ENCODE measurements at places on chromosomes 1 and 21.

DNA sequence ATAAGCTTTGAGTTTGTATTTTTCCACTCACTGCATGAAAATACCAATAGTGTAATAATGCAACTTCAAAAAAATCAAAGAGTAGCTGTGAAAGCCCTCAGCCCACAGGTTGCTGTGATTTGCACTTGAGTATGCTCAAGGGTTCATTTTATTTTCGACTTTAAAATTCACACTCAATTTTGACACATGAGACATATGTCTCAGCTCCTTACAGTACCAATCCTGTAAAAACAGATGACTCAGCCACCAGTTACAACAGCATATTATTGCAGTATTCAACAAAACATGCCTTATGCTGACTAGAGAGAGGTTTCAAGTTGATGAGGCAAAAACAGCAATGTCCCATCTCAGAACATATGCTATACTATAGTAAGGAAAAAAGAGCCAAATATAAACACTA is 66.1 kb downstream of the CYYR1 start:
- DNase-seq = peak; percentile 16

- no peak for DNase-seq
These were observed 87.9 kb downstream of the CDC14A start for GRCh38 chr1:100440075-100440809.

GRCh38 chr1:65278376-65279069 is 30.8 kb upstream of the DNAJC6 start:
- DNase-seq = no peak

DNA sequence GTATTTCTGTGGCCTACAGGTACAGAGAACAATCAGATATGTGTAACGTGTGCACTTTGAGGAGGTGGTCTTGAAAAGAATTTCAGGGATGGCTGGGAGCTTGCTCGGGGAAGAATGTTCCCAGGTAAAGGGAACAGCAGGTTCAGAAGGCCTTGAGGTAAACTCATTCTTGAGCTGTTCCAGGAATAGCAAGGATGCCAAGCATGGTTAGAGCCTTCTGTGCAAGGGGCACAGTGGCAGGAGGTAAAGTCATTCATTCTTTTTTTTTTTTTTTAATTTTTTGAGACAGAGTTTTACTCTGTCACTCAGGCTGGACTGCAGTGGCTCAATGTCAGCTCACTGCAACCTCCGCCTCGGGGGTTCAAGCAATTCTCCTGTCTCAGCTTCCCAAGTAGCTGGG is 10.0 kb downstream of the UBE4B start:
- DNase-seq = no peak

DNA sequence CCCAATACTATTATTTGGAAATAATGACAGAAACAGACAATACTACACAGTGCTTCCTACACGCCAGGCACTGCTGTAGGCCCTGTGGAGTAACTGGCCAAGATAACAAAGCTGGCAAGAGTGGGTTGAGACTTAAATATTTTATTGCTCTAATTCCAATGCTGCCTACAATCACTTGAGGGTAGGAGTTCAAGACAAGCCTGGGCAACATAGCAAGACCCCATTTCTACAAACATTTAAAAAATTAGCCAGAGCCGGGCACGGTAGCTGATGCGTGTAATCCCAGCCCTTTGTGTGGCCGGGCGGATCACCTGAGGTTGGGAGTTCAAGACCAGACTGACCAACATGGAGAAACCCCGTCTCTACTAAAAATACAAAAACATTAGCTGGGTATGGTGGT is 9.3 kb upstream of the PABPC4 start:
- DNase-seq = no peak

DNA sequence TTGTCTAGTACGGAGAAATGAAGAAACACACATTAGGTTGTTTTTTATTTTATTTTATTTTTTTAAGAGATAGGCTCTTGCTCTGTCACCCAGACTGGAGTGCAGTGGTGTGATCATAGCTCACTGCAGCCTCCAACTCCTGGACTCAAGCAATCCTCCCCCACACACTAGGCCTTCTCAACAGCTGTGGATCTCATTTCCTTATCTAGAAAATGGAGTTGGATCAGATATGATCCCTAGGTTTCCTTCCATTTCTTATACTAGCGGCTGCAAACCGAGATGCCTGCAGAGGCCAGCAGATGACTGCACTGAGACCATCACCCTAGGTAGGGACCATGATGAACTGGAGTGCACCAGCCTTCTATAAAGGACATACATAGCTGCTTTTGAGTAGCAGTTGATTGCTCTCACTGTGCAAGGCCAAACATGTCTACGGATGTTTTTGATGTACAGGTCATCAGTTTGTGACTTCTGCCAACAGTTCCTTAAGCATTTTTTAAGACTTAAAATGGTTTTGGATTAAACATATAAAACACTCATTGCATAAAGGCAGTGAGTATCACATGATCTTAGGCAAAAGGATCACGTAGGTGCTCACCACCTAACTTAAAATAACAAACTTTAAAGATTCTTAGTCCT is 11.4 kb upstream of the KLHL12 start:
- DNase-seq = no peak

DNA sequence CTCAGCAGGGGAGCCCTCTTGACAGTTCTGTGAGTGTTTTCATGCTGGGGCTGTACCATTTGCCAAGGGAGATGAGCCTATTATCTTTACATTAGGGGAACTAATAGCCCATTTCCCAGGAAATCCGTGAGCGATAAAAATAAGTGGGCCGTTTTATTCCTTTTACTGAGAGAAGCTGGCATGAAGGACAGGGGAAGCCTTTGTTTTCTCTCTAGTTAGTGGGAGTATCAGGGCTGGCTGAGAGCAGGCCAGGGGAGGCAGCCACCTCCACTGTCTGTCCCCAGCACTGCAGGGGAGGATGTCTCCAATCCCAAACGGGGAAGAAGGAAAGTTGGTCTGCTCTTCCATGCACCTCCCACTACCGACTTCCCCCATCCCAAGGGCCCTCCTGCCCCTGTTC is 2.5 kb downstream of the UBL4B start:
- DNase-seq = no peak

GRCh38 chr21:14685568-14685967 is 139.5 kb upstream of the SAMSN1 start:
- DNase-seq = no peak

DNA sequence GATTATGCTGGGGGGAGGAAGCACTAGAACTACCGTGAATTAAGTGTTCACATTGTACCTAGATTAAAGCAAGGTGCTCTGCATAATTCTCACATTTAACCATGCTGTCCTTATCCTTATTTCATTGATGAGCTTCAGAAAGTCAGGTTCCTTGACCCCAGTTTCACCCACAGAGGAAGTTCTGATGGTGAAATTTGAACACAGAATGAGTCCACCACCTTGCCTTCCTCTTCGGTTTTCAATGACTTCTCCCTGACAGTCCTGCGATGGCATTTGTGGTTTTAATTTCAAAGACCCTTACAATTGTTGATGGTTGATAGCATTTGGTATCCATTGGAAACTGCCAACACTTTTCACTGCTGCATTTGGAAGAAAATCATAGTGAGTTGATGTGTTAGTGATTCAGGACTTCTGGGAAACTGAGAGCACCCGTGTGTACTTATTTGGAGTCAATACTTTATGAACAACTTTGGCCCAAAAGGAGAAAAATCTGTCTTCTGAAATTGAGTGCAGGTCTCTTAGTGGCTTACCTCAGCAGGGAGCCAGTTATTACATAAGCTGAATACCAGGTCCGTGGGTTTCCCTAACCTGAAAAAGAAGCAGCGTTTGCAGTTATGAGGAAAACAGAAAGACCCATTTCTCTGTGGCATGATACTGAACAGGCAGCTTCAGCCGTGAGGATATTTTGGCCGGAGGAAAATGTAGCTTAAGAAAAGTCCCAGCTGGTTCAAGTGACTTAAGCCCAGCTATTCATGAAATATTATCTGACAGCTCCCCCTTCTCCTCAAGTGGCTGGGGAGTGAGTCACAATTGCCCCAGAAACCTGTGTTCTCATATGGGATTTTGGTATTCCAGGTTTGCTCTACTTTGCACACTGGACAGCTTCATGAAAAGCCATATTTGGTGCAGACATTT is 47.5 kb downstream of the ROR1 start:
- no peak for DNase-seq

- no peak for DNase-seq
These were observed 1105.3 kb upstream of the TMPRSS15 start for GRCh38 chr21:19508844-19509243.

DNA sequence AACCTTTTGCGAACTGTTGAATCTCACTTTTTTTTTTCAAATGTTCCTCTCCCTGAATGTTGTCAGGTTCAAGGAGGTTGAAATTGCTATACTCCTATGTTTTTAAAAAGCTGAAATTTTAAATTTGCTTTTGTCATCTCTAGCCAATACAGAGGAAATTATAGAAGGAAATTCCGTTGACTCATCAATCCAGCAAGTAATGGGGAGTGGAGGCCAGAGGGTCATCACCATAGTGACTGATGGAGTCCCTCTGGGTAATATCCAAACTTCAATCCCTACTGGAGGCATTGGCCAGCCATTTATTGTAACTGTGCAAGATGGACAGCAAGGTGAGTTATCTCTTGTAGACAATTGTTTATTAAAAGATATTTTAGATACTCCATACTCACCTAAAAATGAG is 36.3 kb downstream of the GABPB2 start:
- peak; percentile 39 for DNase-seq

DNA sequence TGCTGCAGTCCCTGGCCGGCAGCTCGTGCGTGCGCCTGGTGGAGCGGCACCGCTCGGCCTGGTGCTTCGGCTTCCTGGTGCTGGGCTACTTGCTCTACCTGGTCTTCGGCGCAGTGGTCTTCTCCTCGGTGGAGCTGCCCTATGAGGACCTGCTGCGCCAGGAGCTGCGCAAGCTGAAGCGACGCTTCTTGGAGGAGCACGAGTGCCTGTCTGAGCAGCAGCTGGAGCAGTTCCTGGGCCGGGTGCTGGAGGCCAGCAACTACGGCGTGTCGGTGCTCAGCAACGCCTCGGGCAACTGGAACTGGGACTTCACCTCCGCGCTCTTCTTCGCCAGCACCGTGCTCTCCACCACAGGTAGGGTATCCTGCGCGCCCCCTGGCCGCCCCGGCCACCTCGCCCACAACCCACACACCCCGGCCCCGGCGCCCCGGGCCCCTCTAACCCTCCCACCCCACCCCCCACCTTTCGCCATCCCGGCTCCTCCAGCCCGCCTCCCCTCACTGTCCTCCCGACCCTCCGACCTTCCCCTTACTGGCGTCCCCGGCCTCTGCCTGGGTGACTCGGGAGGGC is 352 bp downstream of the KCNK1 start:
- DNase-seq = peak; percentile 56

- no peak for DNase-seq
These were observed 7.7 kb downstream of the ARMH1 start for GRCh38 chr1:44681905-44682882.

DNA sequence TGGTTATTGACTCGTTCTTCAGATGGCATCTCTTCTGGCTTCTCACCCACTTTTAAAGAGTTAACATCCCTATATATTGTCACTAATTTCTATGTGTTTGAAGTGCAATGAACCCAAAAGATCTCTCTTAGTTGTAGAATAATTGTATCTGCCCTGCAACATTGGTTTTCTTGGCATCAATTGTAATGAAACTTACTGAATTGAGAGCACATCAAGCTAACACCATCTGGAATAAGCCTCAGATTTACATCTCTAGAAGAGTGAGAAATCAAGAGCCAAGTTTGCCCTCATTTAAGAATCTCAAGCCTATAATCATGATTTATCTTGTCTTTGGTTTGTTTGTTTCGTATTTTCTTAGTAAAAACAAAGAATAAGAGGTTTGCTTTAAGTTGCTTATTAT is 372.6 kb upstream of the LRRC7 start:
- no peak for DNase-seq

DNA sequence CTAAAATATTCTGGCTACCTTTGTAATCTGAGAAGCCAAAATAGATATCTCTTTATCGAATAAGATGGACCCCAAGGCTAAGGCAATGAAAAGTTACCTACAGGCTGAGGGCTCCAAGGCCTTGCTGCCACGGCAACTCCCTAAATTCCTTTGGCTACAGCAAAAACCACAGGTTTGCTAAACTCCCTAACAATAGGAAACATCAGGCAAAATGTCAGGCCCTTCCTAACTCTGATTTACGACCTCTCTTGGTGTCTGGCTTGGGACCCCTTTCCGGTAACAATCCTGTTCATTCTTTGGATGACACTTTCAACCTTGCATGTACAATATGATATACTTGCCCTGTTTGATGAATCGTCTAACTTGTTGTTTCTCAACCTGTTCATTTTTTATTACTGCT is 11.3 kb upstream of the OR2T8 start:
- DNase-seq = no peak

GRCh38 chr1:21340230-21340945 is 50.1 kb upstream of the ECE1 start:
- DNase-seq = no peak

GRCh38 chr1:216702170-216702569 is 21.1 kb downstream of the ESRRG start:
- DNase-seq = no peak

DNA sequence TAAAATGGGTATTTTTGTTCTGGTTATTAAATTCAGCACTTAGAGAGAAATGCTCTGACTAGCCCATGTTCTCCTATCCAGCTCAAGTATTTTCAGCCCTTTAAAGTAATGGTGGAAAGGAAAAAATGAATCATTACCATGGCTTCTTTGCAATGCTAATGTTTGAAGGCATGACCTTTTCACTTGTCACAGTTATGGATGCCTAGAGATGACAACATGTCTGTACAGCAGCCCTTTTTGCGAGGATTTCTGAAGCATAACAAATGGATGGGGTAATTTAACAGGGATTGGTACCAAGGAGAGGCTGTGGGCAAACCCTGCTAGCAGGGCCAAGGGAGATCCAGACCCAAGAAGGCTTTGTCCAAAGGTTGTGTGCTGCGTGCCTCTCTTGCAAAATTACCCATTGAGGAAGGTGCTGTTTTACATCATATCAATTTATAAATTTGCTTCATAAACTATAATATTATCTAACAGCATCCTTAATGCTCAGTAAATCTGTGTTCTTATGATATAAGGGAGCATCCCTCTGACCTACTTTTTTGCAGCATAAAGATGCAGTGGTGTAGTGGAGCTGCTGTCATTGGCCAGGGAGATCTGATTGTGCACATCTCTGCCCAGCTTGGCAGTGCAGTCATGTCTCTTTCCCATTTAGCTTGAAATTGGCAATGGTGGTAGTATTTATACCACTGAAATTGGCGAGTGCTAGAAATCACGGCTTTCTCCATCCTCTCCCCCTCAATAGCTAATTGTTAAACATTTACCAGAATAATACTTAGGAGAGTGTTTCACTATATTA is 327.1 kb downstream of the PCP4 start:
- no peak for DNase-seq

- DNase-seq = no peak
These were observed 6.8 kb upstream of the DPH2 start for GRCh38 chr1:43963006-43963405.

DNA sequence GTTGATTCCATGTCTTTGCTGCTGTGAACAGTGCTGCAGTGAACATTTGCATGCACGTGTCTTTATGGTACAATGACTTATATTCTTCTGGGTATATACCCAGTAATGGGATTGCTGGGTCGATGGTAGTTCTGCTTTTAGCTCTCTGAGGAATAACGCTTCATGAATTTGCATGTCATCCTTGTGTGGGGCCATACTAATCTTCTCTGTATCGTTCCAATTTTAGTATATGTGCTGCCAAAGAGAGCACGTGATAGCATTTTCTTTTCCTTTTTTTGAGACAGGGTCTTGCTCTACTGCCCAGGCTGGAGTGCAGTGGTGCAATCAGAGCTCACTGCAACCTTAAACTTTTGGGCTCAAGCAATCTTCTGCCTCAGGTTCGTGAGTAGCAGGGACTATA is 24.9 kb upstream of the MAP1LC3C start:
- DNase-seq = no peak
